Aorta (tissue), 5 donors: ENCODE measurements at places on chromosomes 1 and 21. TPM values are rescaled to one million over a fixed set of nuclear protein-coding genes. Genes with fewer than 3 reads are reported as not detected.

Gene KCNJ15
- total RNA-seq = 2.7 TPM

Gene SEMA4A
- 20.0 TPM for total RNA-seq

DNA sequence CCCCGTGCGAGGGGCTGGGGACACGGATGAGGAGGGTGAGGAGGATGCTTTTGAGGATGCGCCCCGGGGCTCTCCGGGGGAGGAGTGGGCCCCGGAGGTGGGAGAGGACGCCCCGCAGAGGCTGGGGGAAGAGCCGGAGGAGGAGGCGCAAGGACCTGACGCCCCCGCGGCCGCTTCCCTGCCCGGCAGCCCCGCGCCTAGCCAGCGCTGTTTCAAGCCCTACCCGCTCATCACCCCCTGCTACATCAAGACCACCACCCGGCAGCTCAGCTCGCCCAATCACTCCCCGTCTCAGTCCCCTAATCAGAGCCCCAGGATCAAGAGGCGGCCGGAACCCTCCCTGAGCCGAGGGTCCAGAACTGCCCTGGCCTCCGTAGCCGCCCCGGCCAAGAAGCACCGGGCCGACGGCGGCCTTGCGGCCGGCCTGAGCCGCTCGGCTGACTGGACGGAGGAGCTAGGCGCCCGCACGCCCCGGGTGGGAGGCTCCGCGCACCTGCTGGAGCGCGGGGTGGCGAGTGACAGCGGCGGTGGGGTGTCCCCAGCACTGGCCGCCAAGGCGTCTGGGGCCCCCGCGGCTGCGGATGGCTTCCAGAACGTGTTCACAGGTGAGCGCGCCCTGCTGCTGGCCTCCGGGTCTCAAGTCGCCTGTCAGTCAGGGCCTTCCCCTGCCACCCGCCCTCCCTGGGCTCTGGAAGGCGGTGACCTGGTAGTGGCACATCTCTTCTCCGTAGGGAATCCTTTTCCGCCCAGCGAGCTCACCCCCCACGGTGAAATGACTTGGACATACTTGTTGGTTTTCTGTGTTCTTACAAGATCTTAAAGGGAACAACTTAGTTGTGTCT is 1.7 kb downstream of the FMN2 start:
- peak; percentile 72 for DNase-seq

DNA sequence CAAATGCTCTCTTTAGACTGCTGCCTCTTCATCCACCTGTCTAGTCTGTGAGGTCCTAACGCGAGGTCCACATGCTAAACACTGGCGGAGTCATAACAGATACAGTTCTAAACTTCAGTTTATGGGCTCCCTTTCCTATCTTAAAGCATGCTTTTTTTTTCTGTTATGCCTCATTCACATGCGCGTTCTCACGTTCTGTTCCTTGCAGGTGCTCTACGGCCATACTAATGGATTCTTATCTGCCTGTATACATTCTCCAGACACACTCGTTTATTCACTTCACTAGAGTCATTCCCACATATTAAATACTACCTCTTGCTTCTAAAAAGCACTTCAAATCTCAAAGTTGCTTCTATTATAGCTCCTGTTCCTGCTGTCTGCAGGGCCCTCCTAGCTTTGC is 38.7 kb downstream of the PHC2 start:
- DNase-seq = no peak

GRCh38 chr1:100443811-100444571 is 91.7 kb downstream of the CDC14A start:
- DNase-seq = no peak

GRCh38 chr1:61836649-61837048 is 94.4 kb downstream of the PATJ start:
- no peak for DNase-seq
